ENCODE measurements at places on chromosomes 3 and 15.

- no peak for DNase-seq
These were observed 352.0 kb upstream of the COL8A1 start for GRCh38 chr3:99286266-99286845.

GRCh38 chr15:43483297-43484128, 9.4 kb downstream of the TP53BP1 start:
- DNase-seq: peak; percentile 26

DNA sequence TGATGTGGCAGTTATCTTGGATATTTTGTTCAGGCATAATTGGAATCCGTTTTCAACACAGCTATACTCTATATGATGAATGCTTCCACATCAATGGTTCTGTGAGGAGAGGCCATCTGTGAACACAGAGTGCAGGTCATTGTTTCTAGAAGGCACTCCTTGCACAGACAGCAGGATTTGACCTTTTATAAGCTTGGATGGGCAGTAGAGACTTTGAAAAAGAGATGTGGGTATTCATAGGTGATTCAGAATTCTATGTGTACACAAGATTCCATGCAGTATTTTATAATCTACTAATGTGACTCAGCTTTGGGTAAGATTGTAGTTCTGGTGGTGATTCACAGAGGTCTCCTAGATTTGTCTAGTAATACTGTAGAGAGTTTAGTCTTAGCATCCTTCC, 12.5 kb downstream of the ARPP21 start:
- DNase-seq: no peak

DNA sequence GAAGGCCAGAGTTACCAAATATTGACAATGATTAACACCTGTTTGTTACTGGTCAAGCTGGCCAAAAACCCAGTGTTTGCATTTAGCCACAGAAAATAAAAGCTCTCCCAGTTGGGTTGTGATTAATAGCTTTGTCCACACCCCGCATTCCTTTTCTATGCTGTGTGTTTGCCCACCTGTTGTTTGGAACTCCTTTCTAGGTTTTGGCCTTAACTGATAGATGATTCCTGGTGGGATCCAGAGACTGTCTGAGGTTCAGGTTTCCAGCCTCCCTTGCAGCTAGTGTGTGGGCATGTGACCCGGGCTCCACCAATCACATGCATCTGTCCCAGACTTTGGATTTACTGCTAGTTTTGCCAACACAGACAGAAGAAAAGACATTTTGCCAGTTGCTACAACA, 83.8 kb downstream of the PTPRG start:
- DNase-seq: no peak

DNA sequence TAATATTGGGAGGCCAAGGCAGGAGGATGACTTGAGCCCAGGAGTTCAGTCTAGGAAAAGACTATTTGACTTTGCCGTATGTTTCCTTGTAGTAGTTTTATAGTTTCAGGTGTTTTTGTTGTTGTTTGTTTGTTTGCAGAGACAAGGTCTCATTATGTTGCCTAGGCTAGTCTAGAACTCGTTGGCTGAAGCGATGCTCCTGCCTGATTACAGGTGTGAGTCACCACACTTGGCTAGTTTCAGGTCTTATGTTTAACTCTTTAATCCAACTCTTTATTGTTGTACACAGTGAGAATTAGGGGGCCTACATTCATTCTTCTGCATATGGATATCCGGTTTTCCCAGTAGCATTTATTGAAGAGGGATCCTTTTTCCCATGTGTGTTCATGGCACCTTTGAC, 32.0 kb downstream of the FAIM start:
- DNase-seq: no peak

DNA sequence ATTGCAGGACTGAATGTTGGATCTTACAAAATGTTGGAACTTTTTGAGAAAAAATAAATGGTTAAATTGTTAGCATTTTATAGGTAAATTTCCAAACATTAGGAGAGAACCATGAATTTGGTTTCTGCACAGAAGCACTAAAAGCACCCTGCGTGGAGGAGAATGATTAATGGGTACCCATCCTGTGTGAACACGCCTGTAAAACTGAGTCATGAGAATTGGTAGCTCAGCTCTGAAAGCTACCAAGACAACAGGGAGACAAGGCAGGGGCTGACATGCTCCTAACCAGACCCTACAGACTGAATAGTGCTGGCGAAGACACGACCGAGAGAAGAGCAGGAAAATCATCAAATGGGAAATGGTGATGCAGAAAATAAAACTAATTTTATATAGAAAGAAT, 32.4 kb upstream of the MTMR10 start:
- DNase-seq: no peak

DNA sequence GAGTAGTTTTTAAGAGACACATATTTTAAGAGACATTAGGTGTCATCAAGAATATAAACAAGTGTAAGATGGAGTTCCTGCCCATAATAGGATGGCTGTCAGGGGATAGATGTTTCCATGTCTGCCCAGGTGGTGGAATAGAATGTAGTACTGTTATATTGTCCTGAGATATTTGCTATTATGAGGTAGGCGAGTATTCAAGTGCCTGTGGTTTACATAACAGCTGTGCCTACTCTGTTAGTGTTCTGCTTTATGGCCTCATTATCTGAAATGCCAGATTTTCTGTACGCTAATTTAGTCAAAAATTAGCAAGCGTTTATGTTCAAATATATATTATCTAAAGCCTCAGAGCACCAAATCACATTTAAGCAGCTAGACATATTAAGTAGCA, 360.2 kb upstream of the ROPN1 start:
- no peak for DNase-seq

GRCh38 chr3:112569265-112569664, 7.4 kb downstream of the SLC35A5 start:
- DNase-seq: peak; percentile 47

DNA sequence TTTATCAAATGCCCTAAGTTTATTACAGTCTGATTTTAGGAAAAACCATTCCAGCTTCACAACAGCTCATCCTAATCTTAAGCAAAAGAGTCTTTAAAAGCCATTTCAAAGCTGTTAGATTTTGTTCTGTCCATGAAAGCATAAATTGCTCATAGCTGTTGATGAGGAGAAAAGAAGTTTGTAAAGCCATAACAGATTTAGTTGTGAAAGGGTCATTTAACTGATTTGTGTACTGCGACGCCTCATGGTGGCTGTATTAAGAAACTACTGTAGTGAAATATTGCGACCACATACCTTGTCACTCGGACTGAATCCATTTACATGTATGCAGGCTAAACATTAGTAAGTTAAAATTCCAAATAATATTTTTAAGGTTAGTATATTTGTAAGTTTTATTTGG, 20.9 kb downstream of the BBX start:
- DNase-seq: peak; percentile 39

GRCh38 chr15:77096138-77096537, 25.2 kb upstream of the TSPAN3 start:
- no peak for DNase-seq

DNA sequence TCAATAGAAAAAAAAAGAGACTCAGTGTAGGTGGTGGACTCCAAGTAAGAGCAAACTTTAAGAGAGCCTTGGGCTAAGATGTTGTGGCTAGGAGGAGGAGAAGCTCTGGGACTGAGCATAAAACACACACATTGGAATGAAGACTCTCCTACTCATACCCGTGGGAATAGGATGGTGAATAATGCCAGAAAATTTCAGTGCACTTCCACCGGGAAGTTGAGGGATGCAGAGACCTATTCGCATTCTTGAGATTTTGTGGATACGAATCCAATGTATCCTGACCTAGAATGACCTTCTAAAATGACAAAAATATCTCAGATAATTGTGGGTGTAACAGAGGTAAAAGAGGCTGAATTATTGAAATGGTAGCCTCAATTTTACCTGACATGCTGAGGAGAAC, 388.7 kb upstream of the SGO1 start:
- DNase-seq: no peak

DNA sequence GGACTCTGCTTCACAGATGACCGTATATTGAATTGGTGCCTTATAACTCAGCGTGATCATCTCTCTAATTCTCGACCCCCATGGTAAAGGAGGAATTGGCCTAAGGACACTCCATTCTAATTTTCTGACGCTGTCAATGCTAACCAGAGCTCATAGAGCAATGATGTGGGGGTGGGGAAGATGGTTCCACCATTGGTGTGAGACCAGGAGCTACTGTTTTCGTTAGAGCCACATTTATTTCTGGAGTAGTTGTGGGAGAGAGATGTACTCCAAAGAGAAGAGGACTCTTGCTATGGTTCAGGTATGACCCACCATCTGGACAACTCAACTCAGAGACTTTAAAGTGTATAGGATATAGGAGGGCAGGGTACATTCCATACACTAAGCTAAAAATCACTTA, 16.3 kb downstream of the ZBTB38 start:
- no peak for DNase-seq

DNA sequence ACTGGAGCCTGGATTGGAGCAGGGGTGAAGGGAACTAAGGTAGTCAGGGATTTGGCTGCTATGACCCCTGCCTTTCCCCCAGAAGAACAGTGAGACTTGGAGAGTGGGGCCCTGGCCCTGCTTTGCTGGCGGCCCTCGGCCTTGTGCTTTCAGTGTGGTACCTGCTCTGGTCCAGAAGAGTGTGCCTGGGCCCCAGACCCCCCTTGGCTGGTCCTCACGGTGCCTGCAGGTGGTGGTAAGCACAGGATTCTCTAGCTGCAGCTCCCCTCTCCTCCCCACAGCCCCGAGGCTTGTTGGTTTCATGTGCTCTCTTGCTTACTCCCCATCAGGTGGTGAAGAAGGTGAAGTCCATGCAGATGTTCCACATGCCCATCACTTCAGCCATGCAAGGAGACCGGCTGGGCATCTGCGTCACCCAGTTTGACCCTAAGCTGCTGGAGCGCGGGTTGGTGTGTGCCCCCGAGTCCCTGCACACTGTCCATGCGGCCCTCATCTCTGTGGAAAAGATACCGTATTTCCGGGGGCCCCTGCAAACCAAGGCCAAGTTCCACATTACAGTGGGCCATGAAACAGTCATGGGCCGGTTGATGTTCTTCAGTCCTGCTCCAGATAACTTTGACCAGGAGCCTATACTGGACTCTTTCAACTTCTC, 125.7 kb downstream of the DNAJB8 start:
- no peak for DNase-seq

- peak; percentile 82 for DNase-seq
These were observed 37.5 kb downstream of the SH3BP5 start for GRCh38 chr3:15294929-15295328.

DNA sequence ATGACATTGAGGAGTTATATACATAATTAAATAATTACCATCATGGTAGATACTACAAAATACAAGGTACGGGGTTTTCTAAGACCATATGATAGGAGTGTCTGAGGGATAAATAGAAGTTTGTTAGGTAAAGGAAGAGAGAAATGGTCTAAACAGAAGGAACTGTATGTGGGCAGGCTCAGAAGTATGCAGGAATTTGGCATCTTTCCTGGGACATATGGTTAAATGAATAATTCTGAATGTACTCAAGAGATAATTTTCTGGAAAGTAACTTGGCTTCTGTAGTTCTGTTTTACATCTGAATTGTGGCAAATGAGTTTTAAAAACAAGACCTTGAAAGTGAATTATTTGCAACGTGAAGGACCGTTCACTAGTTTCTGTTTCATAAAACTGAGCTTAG, 17.5 kb downstream of the LMCD1 start:
- DNase-seq: no peak

- peak; percentile 91 for DNase-seq
These were observed 19.6 kb upstream of the TASOR start for GRCh38 chr3:56702490-56703315.

- no peak for DNase-seq
These were observed 97.9 kb upstream of the MEX3B start for GRCh38 chr15:82143390-82144385.

GRCh38 chr15:27831384-27832236, 267.5 kb downstream of the OCA2 start:
- no peak for DNase-seq

GRCh38 chr3:47863391-47864128, 60.6 kb downstream of the DHX30 start:
- DNase-seq: no peak

DNA sequence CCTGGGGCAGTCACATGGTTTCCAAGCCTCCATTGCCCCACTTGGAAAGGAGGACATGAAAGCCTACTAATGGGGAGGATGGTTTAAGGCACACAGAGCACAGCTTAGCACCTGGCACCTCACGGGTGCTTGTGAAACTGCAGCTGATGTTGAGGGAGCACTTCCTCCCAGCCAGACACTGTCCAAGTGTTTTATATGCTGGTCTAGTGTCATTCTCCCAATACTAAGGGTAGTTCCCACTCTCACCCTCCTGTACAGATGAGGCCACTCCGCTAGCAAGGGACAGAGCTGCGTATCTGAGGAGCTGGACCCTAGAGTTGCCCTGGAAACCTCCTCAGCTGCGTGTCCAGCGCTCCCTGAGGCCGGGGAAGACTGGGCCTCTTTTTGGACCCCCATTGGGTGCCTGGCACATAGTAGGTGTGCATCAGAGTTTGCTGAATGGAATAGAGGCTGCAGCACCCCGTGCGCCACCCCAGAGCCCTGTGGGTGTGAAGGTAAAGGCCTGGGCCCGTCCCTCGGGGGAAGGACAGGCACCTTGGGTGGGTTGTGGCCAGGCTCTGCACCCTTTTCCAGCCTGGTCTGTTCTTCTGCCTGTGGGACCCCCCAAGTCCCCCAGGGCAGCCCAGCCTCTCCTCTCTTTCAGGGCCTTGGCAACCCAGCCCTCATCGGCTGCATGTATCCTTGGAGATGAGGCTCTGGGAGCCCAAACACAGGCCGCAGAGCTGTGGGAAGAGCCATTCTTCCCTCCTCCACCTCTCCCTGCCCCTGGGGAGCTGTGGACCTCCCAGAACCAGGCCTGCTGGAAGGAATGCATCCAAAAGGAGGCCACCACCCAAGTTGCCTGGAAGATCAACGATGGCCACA, 31.3 kb downstream of the DNASE1L3 start:
- no peak for DNase-seq

- no peak for DNase-seq
These were observed 3.9 kb downstream of the AEN start for GRCh38 chr15:88624971-88625490.

- DNase-seq: no peak
These were observed 53.7 kb upstream of the CA12 start for GRCh38 chr15:63435204-63435820.

DNA sequence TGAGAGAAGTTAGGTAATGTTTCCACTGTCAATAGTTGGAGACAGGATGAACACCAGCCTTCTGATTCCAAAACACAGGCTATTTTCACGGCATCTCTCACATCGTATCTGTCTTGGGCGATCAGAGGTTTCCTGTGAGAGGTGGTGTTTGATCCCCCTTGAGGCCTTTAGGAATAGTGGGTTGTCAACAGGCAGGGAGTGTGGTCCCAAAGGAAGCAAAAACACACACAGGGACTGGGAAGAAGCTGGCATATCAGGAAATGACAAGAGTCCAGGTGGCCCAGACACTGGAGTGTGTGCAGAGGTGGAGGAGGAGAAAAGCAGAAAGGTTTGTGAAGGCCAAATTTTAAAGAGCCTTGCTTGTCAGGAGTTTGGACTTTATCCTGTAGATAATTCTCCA, 6.6 kb upstream of the MAGEF1 start:
- DNase-seq: no peak

- no peak for DNase-seq
These were observed 188.9 kb downstream of the AGBL1 start for GRCh38 chr15:86268558-86268957.

GRCh38 chr3:39118079-39118478, 10.6 kb downstream of the TTC21A start:
- DNase-seq: no peak

GRCh38 chr3:72604328-72604727, 243.9 kb downstream of the SHQ1 start:
- DNase-seq: no peak
